EH (cell line): ENCODE measurements at places on chromosomes 3 and 15.

GRCh38 chr3:151769175-151769574 lies 35.4 kb downstream of the AADACL2 start:
- DNase-seq = no peak

DNA sequence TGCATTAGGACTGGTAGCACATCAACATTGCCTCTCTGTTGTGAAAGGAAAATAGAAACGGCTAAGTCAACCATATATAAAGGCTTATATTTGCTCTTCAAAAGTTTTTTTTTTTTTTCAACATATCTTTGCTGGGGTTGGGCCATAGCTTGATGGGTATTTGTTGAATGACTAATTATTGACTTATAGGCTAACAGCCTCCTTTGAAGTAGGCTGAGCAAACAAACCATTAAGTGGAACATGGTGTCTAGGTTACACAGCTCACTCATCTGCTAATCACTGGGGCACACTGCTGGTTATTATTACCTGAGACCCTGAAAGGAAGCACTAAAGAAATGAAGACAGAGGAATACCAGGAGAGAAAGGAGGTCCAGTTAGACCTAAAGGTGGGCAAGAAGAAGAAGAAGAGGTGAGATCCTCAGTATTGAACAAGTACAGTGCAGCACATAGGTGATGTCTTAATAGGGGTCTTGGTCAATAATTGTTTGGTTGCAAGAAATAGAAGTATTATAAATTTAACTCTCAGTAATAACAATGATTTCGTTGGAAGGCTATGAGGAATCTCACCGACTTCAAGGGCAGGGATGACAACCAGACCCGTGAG lies 139.4 kb downstream of the RPLP1 start:
- no peak for DNase-seq

DNA sequence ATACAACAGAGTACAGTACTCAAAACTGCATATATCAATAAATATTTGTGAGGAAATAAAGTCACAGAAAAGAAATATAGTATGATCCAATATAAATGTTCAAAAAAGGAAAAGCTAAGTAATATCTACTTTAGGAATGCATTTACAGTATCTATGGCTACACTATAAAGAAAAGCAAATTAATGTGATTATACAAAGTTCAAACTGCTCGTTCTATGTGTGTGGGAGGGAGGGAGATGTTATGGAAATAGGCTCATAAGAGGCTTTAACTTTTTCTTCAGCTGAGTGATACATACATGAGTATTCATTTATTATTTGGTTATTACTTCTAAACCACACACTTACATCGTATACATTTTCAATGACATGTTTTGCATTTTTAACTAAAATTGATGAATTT lies 377.7 kb upstream of the AGTR1 start:
- DNase-seq = no peak

GRCh38 chr3:163468531-163469335 lies 1609.6 kb downstream of the SI start:
- no peak for DNase-seq

- peak; percentile 7 for DNase-seq
Measured at GRCh38 chr3:195768831-195769303, 42.9 kb downstream of the MUC4 start.

- DNase-seq = peak; percentile 39
Measured at GRCh38 chr3:148203297-148204010, 494.2 kb upstream of the AGTR1 start.

DNA sequence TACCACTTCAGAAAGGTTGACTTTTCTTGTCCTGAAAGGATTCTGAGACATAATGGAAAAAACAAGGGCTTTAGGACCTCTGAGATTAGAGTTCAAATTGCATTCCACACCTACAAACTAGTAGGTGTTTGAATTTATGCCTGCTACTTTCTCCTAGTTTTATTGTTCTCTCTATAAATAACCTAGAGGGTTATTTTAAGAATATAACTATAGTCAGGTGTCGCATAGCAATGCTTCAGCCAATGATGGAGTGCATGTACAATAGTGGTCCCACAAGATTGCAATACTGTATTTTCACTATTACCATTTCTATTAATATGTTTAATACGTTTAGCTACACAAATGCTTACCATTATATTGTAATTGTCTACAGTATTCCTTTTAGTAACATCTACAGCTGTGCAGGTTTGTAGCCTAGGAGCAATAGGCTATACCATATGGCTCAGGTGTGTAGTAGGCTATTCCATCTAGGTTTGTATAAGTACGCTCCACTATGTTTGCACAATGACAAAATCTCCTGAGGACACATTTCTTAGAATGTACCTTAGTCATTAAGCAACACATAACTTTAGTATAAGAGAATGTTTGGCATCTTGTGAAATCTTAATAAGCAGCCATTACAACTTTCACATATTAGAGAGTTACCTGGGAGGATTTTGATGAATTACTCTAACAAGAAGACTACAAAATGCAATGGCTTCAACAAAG lies 1352.5 kb downstream of the ZPLD1 start:
- DNase-seq = no peak

DNA sequence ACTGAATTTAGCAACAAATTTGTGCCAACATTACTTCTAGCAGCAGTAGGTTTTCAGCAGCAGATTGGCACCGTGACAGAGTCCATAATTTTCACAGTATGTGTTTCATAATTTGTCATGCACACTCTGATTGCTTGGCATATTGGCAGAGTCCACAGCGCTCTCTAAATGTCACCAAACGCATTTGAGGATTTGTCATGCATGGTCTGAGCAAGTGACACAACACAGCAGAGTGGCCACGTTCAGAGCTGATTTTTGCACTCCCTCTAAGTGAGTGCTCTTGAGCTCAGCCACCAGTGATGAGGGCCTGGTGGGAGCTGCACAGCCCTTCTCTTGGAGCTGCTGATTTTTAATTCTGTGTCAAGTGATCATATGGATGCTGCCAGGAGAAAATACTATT lies 1270.8 kb downstream of the ROBO1 start:
- no peak for DNase-seq

DNA sequence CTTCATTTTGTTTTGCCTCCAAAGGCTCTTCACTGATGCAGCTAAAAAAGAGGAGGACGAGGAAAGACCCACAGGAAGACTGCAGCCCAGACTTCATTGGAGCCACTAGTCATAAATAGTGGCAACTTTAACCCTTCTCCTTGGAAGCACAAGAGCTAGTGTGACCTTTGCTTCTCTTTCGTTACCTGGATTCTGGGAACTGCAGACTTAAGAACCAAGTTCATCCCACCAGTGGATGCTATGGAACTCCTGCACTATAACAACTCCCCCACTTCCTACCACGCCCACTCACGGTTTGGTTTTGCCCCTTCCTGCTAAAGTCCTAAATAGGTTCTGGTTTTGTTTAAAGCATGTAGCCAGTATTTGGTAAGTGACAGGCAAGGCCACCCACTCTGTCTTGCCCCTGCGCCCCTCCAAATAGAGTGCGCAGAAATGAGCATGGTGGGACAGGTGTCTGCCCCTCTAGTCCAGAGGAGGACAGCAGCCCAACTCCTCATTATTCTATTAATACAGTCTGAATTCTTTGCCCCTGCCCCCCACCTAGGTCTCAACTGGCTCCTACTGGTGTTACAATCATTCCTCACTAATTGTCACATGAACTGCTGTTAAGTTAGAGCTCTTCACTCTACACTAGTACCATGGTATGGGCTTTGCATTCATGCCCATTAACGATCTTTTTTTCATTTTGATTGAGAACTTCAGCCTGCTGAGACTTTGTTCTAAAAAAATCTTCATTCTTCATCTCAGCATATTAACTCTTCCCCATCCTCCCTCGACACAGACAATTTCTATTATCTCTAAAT lies 504.6 kb downstream of the FOXP1 start:
- no peak for DNase-seq

GRCh38 chr3:148931574-148931973 lies 59.8 kb upstream of the GYG1 start:
- no peak for DNase-seq

DNA sequence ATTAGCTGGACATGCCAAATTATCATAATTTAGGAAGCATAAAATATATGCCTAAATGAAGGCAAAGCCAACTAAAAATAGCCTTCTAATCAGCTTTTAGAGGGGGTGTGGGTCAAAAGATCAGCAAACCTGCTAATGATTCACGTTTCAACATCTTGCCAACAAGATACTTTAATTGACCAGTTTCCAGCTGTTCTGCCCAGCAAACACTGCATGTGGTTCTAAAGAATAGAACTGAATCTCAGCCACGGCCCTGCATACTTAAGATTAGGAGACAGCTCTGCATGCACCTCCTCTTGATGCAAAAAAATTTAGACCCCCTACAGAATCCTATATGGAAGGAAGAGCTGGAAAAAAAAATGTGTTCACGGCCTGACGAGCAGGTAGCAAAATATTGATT lies 500.5 kb downstream of the TBL1XR1 start:
- DNase-seq = no peak

GRCh38 chr15:88902846-88903245 lies 7.5 kb upstream of the HAPLN3 start:
- no peak for DNase-seq

GRCh38 chr3:123862152-123862551 lies 22.0 kb downstream of the MYLK start:
- no peak for DNase-seq

- DNase-seq = no peak
Measured at GRCh38 chr15:71304681-71305080, 189.4 kb downstream of the THSD4 start.

DNA sequence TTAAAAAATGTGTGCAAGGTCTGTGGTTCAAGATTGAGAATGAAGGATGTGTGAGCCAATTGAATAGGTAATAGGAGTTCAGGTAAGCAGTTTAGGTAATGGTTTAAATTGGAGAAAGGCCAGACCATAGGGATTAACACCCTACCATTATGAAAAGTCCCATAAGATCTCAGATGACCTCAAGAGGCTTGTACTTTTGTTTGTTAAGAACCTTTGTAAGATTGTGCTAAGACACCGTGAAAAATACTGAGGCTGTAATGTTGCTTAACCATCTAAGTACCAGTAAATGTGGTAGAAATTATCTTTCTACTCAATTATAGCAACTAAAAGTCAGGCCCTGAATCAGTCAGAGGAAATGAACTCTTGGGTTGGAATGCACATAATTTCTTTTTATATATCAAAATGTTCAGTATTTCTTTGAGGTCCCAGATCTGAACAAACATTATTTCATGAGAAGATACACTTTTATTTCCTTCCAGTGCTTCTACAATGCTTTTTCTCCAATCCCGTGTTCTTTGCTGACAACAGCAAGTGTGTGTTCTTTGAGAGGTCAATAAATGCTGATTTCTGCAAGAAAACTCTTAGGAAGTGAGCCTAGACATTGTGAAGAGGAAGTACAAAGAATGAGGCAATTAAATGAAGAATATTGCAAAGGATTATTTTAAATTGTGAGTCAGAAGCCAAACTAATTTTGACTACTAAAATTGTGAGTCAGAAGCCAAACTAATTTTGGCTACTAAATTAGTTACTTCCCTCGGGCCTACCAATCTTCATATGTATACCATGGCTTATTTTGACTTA lies 66.4 kb downstream of the TCF12 start:
- DNase-seq = peak; percentile 82

GRCh38 chr3:175342196-175342595 lies 483.1 kb downstream of the NAALADL2 start:
- DNase-seq = peak; percentile 41

- DNase-seq = no peak
Measured at GRCh38 chr3:117128133-117128532, 418.6 kb downstream of the TUSC7 start.

DNA sequence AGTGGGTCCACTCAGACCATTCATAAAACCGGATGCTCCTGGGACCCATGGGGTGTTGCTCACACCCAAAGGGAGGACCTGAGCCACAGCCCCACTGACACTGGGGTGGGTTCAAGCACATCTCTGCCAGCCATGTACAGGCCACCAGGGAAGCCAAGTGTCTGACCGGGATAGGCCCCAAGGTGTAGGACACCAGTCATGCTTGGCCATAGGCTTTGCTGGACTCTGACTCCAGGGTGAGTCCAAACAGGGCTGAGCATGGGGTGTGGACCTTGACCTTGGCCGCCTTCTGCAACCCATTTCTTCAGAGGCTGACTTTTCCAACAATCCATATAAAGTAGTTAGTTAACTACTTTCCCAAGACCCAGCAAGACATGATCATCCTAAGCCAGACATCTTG lies 31.4 kb upstream of the DUSP7 start:
- no peak for DNase-seq

GRCh38 chr15:84006421-84006820 lies 229.2 kb upstream of the GOLGA6L4 start:
- no peak for DNase-seq

DNA sequence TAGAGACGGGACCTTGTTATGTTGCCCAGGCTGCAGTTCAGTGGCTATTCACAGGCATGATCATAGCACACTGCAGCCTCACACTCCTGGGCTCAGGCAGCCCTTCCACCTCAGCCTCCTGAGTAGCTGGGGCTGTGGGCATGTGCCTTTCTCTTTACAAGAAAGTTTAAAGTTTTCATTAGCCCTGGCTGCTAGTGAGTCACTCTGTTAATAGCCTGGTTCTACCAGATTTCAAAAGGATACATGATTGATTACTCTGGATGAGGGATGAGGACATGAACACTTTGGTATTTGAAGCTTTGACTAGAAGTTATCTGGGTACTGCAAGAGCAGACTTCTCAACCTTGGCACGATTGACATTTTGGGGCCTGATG lies 95.1 kb downstream of the DHX36 start:
- DNase-seq = no peak

DNA sequence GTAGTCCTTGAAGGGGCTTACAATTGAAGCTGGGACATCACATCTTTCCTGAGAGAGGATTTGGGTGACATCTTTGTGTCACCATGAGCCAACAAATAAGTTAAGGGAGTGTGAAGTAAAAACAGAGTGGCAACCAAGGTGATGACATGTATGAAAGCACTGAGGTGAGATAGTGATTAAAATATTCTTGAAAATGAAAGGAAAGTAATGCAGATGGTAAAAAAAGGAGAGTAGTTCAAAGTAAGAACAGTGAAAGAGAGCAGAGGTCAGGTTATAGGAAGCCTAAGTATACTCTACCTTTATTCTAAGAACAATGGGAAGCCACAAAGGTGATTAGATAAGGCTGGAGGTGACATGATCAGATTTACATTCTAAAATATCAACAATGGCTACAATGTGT lies 486.1 kb downstream of the DIPK2A start:
- no peak for DNase-seq

GRCh38 chr15:38611228-38611627 lies 46.6 kb upstream of the RASGRP1 start:
- DNase-seq = no peak

GRCh38 chr3:2851361-2851760 lies 258.8 kb downstream of the IL5RA start:
- no peak for DNase-seq

- DNase-seq = no peak
Measured at GRCh38 chr3:154224366-154224765, 99.9 kb downstream of the DHX36 start.

- DNase-seq = peak; percentile 65
Measured at GRCh38 chr15:89003865-89004725, 84.2 kb upstream of the ABHD2 start.
